ENCODE measurements at places on chromosomes 11 and 22.

- DNase-seq: no peak
Observed at GRCh38 chr11:85823816-85824215, 12.9 kb upstream of the SYTL2 start.

DNA sequence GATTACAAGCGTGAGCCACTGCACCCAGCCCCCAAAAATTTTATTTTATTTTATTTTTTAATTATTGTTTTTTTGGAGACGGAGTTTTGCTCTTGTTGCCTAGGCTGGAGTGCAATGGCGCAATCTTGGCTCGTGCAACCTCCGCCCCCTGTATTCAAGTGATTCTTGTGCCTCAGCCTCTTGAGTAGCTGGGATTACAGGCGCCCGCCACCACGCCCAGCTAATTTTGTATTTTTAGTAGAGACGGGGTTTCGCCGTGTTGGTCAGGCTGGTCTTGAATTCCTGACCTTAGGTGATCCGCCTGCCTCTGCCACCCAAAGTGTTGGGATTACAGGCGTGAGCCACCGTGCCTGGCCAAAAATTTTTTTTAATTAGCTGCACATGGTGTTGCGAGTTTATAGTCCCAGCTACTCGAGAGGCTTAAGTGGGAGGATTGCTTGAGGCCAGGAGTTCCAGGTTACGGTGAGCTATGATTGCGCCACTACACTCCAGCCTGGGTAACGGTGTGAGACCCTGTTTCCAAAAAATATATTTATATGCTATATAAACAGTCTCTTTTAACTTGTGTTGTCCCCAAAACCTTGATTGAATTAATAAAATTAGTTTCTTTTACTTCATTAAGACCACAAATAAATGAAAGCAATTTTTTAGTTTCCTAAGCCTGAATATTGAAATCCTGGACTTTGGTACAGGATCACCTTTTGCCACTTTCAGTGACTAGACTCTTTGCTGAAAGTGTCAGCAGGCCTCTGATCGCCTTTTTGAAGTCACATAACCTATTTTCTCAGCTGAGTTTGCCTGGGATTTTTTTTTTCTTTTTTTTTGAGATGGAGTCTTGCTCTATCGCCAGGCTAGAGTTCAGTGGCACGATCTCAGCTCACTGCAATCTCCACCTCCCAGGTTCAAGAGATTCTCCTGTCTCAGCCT, 16.2 kb downstream of the ATG13 start:
- DNase-seq: no peak

- no peak for DNase-seq
Observed at GRCh38 chr11:44770401-44770800, 43.6 kb downstream of the TSPAN18 start.

GRCh38 chr11:69662021-69662698, 13.0 kb downstream of the LTO1 start:
- DNase-seq: no peak

DNA sequence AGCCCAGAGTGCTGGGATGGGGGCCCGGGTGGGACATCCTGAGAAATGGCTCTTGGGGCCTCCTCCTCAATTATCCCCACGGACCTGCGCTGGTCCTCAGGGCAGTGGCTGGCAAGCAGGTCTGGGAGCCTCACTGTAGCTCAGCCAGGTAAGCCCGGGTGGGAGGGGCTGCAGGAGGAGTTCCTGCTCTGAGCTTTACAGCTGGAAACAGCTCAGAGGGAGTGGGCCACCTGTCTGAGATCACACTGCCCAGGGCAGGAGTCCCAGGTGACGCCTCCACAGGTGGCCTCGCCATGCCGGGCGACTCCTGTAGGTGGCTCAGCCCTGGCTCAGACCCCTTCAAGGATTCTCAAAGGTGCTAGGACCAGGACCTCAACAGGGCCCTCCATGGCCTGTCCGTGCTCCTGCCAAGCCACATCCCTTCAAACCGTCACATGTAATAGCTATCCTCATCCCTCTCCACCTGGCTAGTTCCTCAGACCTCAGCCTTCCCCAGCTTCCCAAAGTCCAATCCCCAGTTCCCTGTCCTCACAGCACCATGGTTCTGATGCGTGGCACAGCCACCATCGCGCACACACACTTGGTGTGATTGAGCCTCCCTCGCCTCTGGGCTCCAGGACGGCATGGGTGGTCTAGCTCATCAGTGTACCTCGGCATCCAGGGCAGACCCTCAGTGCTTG, 3.6 kb upstream of the TSSK2 start:
- DNase-seq: no peak

DNA sequence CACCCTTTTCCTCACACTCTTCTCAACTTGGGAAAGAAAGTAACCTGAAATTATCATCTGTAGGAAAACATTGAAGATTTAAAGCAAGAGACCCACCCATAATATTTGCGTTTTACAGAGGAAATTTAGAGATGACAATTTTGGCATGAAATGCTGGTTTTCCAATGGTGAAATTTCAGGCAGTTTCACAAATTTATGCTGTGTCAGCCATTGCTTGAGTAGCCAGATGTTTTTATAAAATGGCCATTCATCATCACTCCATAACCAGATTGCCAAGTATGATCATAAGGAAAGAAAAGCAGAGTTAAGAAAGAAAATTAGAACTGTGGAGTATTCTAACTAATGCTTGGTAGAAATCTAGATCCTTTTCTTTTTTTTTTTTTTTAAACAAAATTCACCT, 732.9 kb downstream of the NELL1 start:
- no peak for DNase-seq

- no peak for DNase-seq
Observed at GRCh38 chr11:98630736-98631135, 390.0 kb upstream of the CNTN5 start.

- no peak for DNase-seq
Observed at GRCh38 chr11:36878737-36879136, 280.7 kb upstream of the RAG2 start.

DNA sequence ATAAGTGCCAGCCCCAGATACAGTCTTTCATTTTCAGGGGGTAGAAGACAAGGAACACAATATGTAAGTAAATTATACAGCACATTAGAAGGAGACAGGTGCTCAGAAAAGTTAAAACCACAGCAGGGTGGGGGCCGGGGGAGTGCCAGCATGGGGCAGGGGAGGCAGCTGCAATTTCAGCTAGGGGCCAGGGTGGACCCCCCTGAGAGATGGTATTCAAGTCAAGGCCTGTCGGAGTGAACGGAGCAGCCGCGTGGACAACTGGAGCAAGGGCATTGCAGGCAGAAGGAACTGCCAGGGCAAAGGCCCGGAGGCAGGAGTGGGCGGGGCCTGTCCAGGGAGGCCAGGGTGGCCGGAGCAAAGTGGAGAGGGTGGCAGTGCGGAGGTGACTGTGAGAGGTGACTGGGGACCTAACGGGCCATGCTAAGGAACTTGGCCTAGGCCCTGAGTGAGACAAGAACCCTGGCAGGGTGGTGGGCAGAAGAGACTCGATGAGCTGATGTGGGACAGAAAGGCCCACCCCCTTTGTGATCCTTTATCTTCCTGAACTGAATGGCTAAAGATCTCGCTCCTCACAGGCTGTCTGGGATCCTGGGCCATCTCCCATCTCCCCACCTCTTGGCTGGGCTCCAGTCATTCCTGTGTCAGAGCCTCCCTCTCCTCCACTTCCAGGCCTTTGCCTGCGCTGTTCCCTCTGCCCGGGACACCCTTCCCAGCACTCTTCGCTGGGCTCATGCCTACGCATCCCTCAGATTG, 22.4 kb upstream of the FLRT1 start:
- DNase-seq: no peak

GRCh38 chr11:62125316-62125715, 1.5 kb downstream of the INCENP start:
- DNase-seq: no peak

- DNase-seq: no peak
Observed at GRCh38 chr11:32895471-32895870, 2.9 kb downstream of the QSER1 start.

- no peak for DNase-seq
Observed at GRCh38 chr22:29308791-29309262, 2.4 kb downstream of the GAS2L1 start.

DNA sequence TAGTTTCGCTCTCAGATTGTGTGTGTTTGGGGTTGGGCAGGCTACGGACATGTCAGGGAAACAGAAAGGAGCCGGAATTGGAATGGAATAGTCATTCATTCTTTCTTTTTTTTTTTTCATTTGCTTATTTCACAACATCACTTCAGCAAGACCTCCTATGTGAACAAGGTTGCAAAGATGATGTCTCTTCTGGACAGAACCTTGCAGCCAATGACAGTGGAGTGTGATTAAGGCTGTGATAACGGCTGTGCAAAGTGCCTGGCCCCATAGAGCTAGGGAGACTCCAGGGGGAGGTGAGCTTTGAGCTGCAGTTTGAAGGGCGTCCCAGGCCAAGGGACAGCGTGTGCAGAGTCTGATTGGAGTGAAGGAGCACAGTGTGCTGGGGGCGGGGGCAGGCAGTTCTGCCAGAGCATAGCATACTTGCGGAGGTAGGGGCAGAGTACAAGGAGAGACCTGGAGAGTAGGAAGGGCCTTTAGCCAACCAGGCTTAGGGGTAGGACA, 3.4 kb downstream of the TIGD3 start:
- DNase-seq: no peak

- no peak for DNase-seq
Observed at GRCh38 chr22:44584256-44584902, 86.3 kb upstream of the RTL6 start.

DNA sequence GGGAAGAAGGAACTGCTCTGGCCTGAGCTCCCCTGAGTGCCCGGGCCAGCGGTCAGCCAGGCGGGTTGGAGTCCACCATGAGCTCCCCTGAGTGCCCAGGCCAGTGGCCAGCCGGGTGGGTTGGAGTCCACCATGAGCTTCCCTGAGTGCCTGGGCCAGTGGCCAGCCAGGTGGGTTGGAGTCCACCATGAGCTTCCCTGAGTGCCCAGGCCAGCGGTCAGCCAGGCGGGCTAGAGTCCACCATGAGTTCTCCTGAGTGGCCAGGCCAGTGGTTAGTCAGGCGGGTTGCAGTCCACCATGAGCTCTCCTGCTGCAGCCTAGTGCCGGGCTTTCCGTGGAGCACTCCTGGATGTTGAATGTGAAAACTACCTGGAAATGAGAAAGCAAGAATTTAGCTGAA, 844.0 kb downstream of the TBC1D22A start:
- DNase-seq: no peak

DNA sequence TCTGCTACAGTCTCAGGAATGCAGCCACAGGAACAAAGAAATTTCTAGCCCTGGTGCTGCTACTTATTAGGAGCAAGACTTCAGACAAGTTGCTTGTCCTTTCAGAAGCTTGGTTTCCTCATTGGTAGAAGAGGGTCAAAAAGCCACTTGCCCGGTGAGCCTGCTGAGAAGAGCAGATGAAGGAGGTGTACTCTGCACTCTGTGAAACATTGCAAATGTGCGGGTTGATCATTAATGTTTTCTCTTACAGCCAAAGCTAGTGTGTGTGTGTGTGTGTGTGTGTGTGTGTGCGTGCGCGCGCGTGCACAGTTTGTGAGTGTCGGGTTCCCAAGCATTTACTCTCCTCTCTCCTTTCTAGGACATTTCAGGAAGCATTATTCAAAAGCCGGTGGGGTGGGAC, 86.3 kb upstream of the NNMT start:
- DNase-seq: no peak

DNA sequence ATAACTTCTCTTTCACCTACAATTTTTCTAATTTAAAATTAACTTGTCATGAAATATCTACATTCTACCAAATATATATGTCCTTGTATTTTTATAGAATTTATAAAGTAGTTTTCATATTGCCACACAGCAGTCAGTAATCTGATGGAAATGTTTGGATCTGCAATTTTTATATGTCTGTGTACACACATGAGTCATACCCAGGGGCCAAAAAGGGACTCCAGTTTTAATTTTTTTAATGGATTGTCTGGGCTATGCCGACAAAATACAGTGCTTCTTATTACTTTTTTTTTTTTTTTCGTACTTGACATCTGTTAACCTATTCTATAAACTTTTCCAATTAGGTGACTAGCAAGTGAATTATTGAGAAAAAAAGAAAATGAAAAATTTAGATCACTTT, 6.3 kb downstream of the GUCY1A2 start:
- DNase-seq: no peak

GRCh38 chr11:1354125-1354938, 35.4 kb upstream of the BRSK2 start:
- no peak for DNase-seq

DNA sequence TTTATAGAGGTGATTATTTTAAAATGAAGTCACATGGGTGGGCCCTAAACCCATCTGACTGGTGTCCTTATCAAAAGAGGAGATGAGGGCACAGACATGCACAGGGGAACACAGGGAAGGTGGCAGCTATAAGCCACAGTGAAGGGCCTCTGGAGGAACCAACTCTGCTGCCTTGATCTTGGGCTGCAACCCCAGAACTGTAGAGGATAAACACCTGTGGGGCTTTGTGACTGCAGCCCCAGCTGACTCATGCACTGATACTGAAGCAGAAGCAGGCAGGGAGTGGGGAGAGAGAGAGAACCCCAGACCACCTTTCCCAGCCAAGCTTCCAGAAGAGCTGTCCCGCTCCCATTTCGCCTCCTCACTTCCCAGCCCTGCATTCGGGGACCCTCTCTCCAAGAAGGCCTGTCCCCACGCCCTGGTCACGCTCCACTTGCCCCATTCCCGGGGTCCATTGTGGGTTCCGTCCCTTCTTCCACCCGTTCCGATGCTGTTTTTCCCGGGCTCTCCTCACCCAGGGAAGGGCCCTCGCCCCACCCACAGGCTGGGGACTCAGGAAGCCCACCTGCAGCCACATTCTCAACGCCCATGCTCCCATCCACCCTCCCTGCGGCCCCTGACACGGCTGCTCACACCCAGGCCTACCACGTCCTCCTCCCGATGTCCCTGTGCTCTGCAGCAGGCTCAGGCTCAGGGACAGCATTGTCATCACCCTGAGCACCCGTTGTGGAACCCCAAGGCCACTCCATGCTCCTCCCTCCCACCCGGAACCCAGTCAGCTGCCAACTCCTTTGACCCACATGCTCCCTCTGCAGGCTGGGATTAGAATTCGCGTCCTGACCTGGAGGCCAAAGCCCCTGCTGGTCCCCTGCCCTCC, 90.8 kb upstream of the SHANK2 start:
- DNase-seq: peak; percentile 18

DNA sequence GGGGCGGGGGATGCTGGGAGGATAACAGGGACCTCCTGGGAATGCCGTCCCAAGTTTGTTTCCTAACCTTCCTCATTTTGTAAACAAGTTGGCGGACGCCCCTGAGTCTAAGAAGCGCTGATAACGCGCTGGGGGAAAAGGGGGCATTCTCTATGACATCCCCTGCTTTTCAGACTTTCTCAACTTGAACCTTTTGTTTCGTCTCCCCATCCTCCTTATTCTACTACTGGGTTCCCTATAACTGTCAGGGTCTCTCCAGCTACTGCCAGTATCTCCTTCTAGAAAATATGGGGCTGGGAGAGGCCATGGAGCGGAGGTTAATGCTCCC, 654 bp downstream of the TMEM86A start:
- DNase-seq: no peak

GRCh38 chr11:1450344-1450875, 36.2 kb downstream of the MOB2 start:
- DNase-seq: no peak
